ENCODE measurements at places on chromosomes 7 and 10.

GRCh38 chr10:76306856-76307255 is 875.4 kb downstream of the LRMDA start:
- no peak for DNase-seq

DNA sequence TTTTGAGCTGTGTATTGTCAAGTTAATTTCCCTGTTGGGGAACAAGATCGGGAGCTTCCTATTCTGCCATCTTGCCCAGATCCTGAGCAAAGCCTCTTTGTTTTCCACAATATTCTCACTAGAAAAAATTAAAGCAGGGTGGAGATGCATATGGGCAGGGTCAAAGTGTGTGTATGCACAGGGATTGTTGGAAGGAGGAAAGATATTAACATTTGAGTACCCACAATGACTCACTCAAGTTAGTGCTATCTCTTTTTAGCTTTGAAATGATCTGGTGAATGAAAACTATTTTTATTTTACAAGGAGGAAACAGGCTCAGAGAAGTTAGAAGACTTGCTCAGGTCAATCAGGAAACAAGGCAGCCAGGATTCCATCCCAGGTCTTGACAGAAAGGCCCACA is 6.7 kb upstream of the BTBD16 start:
- DNase-seq = no peak

DNA sequence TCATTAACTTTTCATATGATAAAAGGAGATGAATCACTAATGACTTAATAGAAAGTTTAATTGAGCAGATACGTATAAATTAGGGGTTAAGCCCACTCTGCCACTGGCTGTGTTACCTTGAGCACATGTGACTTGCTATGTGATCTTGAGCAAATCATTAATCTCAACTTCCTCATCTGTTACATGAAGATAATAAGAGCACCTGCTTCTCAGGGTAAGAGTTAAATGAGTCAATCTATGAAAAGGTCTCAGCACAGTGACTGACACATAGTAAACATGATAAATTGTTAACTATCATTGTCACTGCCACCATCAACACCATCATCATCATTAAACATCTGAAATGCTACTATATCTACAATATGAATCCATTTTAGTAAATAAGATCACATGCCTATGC is 110.8 kb downstream of the TPK1 start:
- DNase-seq = no peak

- DNase-seq = no peak
Observed at GRCh38 chr7:82595176-82595575, 151.6 kb upstream of the CACNA2D1 start.

GRCh38 chr10:30818010-30818660 is 188.6 kb upstream of the LYZL2 start:
- no peak for DNase-seq

DNA sequence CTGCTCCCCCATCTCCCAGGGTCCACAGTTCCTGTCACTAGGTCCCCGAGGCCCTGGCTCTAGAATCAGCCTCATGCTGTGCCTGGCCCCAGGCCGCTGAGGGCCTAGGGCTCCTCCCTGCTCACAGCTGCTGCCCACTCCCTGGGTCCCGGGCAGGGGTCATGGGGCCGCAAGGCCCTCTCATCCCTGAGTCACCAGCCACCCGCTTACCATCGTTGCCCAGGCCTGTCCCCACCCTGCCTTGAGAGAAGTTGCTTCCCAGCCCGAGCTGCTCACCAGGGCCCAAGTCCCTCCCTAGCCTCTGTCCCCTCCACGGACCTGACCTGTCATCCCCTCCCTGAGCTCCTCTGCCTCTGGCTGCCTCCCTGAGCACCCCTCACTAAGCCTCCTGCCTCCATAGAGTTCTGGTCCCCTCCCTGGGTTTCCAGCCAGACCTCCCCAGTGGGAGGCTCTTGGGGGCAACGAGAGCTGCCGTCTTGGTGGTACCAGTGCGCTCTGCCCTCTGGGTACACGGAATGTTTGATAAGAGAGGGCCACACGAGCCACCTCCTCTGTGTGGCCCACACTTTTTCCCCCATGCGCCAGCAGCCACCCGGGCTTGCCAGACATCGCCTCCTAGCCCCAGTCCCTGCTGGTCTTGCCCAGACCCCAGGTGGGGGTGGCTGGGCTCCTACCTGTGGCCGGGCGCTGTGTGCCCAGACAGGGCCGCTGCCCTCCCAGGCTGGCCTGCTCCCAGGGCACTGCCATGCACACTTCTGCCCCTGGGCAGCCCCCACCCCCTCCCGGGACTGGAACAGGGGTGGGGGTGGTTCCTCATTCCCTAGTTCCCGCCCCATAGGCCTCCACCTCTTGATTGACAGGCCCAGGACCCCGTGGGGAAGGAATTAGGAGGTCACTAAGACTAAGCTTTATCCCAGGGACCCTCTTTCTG is 21.3 kb downstream of the MLXIPL start:
- DNase-seq = no peak

DNA sequence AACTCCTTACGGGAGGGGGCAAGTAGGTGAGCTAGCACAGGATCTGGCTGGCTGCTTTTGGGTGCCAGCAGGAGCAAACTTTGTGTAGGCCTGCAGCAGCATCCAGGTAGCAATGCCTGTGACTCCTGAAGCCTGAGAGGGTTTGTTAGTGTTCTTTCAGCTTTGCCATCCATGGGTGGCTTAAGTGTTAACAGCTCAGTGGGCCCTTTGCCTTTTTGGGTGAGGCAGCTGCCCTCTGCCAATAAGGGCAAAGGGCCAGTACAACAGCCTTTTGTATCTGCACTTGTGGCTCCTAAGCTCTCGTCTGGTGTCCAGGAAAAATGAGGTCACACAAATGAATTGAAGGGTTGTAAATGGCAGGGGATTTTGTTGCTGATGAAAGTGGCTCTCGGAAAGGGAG is 359.0 kb upstream of the CHRM2 start:
- no peak for DNase-seq

DNA sequence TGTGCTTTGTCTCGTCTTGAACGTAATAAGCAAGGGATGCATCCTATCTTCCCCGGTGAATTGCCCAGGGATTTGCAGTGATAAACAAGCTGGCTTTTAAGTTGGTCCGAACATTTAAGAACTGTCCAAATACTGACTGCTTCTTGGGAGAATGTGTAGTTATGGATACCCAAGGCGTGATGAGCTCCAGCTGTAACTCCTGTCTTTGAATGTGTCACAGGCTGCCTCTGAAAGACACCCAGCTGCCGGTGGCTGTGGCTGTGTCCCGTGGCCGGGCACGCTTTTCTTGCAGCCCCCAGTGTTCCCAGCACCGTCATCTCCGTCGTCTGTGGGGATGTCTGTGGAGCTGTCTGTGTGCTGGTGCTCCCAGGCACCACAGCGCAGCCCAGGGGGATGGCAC is 118.1 kb downstream of the GLRX3 start:
- no peak for DNase-seq

DNA sequence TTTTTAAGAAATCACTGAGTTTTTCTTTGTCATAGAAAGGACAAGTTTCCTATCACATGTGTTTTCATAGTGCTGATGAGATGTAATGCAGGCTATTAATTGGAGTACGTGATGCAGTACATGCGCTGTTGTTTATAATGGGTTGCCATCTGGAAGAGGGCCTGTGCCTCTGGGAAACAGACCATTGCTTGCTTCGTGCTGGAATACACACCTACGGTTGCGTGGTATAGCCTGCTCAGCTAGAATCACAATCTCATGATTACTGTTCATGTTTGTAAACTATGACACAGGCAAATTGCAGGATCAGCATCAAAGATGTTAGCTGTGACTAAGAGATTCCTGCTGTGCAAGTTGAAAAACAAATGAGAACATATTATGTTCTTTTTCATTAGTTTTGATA is 107.2 kb upstream of the STEAP1B start:
- no peak for DNase-seq

- no peak for DNase-seq
Observed at GRCh38 chr10:7046615-7047014, 364.2 kb downstream of the SFMBT2 start.

Measured in stimulated activated CD4-positive, alpha-beta T cell treated with anti-CD3 and anti-CD28 coated beads, Interleukin-12 subunit alpha, Interleukin-12 subunit beta, amount 100 ng/mL, for 48 hours (primary cell).